Suppressor macrophage (primary cell): ENCODE measurements at places on chromosomes 16 and 17.
A peak's percentile ranks its signal among the peaks of the same experiment; 100 is the strongest.

- no peak for DNase-seq
Measured at GRCh38 chr17:45155029-45155428, 6.6 kb upstream of the HEXIM2 start.

DNA sequence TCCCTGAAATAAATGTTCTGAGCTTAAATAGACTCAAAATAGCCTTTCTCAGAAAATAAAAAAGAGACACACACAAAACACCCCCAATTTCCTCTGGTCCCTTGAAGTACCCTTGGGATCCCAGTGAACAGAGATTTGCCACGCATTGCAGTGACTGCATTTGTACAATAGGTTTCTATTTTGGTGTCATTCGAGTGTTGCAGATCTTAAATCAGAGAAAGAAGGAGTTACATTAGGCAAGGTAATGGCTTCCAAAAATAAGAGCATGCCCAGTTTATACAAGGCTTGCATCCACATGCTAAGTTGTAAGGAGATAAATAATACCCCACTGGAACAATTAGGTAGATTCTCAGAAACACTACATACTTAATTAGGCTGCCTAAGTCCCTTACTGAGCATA, 2.2 kb downstream of the TOX3 start:
- DNase-seq = no peak

DNA sequence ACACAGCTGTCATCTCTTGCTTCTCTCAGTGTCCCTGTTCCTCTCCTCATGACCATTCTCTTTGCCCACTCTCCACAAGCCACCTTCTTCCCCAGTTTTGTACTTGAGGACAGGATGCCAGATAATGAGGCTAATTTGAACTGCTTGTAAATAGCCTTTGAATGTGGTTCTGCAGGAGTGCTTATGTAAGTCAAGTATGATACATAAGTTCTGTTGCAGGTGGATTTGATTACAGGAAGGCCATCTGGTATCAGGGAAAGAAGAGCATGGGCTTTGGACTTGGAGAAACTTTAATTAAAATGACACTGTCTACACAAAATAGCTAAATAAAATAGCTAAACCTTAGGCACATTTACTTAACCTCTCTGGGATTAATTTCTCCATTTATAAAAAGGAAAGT, 120.2 kb upstream of the HLF start:
- DNase-seq = no peak

DNA sequence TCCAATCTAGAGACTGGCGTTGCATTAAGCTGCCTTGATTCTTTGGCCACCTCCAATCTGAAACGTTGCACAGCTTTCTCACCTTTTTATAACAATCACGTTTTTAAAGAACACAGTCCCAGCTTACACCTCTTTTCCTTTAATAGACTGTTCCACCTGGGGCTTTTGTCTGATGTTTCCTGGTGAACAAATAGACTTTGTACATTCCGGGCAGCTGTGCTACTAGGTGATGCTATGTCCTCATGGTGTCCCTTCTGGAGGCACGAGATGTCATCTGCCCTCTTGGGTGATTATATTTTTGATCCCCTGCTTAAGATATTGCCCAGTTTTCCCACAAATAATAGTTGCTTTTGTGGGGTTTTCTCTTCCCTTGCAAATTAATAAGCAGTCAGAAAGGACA, 225.5 kb downstream of the SOX9 start:
- DNase-seq = no peak

DNA sequence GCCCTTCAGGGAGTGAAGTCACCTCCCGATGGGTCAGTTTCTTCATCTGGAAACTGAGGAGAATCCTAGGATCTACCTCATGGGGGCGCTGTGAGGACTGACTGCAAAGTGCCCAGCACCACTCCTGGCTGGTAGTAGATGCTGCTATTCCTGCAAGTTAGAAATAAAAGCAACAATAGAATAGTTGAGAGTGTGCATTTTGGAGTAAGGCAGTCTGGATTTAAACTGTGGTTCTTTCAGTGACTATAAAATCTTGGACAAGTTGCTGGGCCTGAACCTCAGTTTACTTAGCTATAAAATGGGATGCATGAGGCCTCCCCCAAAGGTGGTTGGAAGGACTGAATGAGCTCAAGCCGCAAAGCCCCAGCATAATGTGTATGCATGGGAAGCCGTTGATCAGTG, 70.6 kb downstream of the CYB5B start:
- DNase-seq = peak; percentile 69

GRCh38 chr16:9258423-9259051, 167.1 kb downstream of the HAPSTR1 start:
- peak; percentile 23 for DNase-seq

DNA sequence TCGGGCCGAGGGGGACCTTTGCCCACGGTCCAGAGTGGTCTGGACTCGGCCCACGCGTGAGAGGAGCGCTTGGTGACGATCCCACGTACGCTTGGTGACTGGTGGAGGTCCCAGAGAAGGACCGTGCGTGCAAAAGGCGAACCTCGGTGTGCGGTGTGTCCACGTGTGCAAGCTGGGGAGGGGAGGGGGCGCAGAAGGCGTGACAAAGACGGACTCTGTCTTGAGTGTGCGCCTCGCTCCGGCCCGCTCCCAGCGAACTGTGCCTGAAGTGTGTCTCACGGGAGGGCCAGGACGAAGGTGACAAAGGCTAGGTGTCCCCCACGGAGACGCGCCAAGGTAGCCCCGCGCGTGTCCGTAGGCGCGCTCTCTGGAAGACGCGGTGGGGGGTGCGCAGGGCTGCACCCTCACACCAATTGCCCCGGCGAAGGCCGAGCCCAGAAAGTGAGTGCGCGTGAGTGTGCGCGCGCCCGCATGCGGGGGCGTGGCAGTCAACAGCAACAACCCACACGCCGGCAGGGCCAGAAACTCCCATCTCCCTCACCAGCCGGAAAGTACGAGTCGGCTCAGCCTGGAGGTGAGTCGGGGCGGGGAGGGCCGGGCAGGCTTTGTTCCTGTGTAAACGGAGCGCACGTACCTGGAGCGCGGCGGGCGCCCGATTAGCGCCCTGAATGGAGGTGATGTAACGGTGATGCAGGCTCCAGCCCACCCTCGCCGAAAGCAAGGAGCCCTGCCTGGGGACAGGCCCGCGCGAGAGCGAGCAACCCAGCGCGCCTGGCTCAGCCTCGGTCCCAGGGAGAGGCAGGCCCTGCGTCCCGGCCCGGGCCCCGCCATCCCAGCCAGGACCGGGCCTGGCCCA, at the start of gene GPRC5C:
Gene GPRC5C, plus strand, starts transcription at position 521 of the 856 bp plus-strand sequence. CDS start 7,689 bp downstream, outside the sequence.
- peak; percentile 46 for DNase-seq

GRCh38 chr17:79845601-79845949, 6.3 kb upstream of the CBX4 start:
- peak; percentile 73 for DNase-seq

DNA sequence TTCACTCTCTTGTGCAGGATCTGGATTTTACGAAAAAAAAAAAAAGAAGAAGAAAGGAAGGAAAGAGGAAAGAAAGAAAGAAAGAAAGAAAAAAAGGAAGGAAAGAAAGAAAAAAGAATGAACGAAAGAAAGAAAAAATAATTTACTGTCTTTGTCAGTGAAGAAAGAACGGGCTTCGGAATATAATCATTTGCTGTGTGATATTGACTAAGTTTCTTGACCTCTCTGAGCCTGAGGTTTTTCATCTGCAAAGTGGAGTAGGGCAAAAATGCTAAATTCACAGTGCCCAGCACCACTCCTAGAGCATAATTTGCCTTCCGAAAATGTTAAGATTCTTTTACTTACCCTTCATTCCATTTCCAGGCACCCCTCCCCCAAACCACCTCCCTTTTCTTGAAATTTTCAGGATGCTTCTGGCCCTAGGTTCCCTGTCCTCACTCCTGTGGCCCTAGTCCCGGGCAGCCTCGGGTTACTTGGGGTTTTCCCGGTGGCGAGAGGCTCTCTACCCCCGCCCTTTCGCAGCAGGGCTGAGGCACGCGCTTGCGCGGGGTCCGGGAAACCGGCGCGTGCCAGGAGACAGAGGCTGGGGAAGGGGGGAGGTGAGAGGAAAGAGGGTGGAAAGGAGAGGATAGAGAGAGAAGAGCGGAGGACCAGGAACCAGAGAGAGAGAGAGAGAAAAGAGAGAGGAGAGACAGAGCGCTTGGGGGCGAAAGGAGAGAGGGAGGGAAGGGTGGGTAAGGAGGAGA, at the start of gene CNTNAP1:
Gene CNTNAP1, plus strand, starts transcription at position 556 of the 746 bp plus-strand sequence. CDS start 299 bp downstream, outside the sequence.
- peak; percentile 54 for DNase-seq

- no peak for DNase-seq
Measured at GRCh38 chr16:51591480-51591879, 440.4 kb upstream of the SALL1 start.

- DNase-seq = no peak
Measured at GRCh38 chr16:11507991-11508390, 78.7 kb downstream of the LITAF start.

DNA sequence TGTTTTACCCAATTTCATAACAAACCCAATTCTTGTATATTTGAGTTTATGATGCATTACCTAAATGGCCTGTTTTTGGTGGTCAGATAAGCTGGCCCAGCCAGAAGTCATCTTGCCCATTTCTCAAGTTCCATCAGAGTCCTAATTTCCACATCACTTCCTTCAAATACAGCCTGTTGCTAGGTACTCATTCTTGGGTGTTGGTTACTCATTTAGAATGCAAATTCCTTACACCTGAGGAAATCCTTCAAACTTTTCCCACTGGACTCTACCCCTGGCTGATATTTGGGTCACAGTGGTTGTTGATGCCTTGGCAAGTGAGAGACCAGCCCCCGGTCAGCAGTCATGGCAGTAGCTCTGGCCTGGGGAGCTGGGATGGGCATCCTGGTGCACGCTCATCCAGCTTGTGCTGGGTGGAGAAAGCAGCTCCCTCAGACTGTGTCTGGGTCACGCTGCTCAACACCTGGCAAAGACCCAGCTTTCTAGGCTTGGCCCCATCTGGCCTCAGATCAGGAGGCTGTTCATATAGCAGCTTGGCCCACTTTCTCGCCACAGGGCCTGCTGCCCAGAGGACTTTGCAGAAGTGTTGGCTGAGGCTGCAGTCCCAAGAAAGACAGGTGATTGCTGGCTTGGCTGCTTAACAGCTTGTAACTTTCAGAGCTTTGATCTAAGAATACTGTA, 25.8 kb downstream of the WSB1 start:
- DNase-seq = no peak

- no peak for DNase-seq
Measured at GRCh38 chr16:58013201-58013956, 12.2 kb downstream of the USB1 start.

GRCh38 chr17:1034652-1035210, 37.8 kb downstream of the TIMM22 start:
- DNase-seq = no peak

- no peak for DNase-seq
Measured at GRCh38 chr16:49092704-49093103, 188.9 kb downstream of the CBLN1 start.

DNA sequence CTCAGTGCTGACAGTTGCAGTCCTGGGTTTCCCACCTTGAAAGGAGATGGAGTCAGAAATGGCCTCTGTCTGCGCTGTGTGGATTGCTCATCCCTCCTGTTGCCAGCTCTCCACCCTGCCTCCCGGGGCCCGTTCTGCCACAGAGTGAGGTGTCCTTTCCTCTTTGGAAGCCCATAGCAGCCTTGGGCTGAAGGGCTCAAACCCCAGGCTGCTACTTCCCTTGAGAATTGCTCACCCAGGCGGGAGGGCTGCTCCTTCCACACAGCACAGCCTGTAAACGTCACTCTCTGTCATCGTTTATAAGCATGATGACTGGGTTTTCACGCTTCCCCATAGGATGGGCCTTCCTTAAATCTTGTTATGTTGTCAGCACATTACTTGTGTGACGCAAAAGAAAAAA, 62.7 kb downstream of the FOXK2 start:
- DNase-seq = peak; percentile 26

DNA sequence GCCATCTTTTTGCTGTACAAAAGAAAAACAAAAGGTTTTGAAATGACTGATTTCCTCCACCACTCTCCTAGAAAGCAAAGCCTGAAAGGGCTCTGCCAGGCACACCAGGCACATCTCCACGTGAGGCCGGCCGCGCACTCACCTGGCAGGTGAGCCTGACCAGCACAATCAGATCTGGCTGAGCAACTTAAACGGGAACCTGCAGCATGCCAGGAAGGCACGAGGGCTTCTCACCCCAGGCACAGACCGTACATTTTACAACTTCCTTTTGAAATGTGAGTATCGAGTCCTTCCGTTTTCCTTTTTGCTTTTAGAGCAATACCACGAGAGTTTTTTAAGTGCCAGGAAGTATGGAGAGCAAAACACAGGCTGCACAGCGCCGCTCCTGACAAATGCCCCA, 22.5 kb downstream of the SLC38A10 start:
- DNase-seq = peak; percentile 62

- DNase-seq = no peak
Measured at GRCh38 chr17:7207120-7208001, 12.3 kb downstream of the DLG4 start.

GRCh38 chr16:12546918-12547607, 256.6 kb downstream of the CPPED1 start:
- DNase-seq = peak; percentile 43

GRCh38 chr17:30244853-30245385, 9.4 kb upstream of the SLC6A4 start:
- DNase-seq = no peak

DNA sequence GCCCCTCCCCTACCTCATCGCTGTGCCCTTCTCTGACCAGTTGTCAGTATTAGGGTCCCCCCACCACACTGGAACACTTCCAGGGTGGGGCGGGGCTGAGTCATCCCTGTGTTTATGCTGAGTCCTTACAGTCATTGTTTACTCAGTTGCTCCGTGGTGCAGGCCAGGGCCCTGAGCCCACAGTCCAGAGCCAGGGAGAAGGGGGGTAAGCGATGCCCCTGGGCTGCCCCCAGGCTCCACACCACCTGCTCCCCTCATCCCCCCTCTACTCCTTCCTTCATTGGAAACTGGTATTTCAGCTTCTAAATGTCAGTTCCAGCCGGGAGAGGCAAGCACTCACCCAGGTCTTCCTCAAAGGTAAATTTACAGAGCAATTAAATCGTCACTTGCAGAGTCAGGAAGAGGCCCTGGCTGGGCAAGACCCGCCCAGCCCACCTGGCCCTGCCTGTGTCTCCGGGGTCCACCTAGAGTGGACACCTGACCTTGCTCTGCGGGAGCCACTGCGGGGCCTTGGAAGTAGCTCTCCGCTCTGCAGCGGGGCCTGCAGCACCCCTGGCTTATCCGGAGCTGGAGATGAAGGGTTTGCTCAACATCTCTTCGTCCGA, 4.8 kb downstream of the ATP2A3 start:
- no peak for DNase-seq

DNA sequence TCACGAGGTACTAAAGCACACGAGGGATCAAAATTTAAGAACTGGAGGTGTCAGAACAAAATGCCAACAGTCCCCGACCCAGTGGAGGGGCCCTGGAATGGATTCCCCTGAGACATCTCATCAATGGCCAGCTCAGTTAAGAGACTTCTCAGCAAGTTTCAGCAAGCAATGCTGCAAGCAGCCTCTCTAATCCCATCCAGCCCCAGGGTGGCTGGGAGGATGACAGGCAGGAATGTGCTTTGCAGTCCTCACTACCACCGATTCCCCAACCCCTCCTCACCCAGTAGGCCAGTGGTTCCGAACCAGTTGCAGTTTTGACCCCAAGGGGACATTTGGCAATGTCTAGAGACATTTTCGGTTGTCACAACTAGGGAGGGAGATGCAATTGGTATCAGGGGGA, 8.7 kb downstream of the GPRC5B start:
- DNase-seq = no peak
